Activated naive CD4-positive, alpha-beta T cell treated with anti-CD3 and anti-CD28 coated beads for 36 hours (primary cell): ENCODE measurements at places on chromosomes 12 and 14. TPM values are rescaled to one million over a fixed set of nuclear protein-coding genes. Genes with fewer than 3 reads are reported as not detected.

GRCh38 chr14:34857689-34858449 lies 17.3 kb downstream of the BAZ1A start:
- DNase-seq = no peak

NPAS3 gene
- total RNA-seq = not detected

DNA sequence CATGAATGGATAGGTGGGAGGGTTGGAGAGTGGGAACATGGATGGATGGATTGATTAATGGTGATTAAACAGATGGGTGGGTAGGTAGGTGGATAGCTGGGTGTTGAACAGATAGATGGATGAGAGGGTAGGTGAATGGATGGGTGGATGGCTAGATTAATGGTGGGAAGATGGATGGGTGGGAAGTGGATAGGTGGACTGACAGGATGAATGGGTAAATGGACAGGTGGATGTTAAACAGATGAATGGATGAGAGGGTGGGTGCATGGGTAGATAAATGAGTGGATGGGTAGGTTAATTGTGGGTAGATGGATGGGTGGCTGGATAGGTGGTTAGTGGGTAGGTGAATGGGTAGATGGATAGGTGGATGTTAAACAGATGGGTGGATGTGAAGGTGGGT lies 147.0 kb upstream of the NOS1 start:
- no peak for DNase-seq

GRCh38 chr14:37988472-37988871 lies 219.2 kb upstream of the SSTR1 start:
- no peak for DNase-seq

GRCh38 chr12:19575337-19576243 lies 136.3 kb downstream of the AEBP2 start:
- no peak for DNase-seq

DNA sequence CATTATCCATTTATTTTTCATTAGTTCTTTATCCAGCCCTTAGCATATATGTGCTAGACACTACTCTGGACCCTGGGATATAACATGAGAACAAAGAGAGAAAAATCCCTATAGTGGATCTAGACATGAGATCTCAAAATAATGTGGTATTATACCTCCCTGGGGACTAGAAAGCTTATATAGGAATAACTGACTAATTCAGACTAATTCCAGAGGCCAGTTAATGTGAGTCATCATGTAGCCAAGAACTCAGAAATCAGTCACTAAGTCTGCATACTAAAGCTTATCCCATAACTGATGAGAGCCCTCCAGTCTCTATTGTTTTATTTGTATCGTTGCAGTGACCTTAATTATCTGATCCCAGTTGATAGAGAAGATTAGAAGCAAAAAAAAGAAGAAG lies 267.1 kb upstream of the RGS6 start:
- DNase-seq = no peak

OR6C74 gene
- total RNA-seq = not detected

PTGER2 gene
- 1.2 TPM for total RNA-seq

GRCh38 chr14:95134304-95134933 lies 22.9 kb downstream of the DICER1 start:
- DNase-seq = peak; percentile 18

OTOGL gene
- not detected for total RNA-seq

- DNase-seq = no peak
Measured at GRCh38 chr12:21483531-21483930, 17.9 kb downstream of the RECQL start.

DNA sequence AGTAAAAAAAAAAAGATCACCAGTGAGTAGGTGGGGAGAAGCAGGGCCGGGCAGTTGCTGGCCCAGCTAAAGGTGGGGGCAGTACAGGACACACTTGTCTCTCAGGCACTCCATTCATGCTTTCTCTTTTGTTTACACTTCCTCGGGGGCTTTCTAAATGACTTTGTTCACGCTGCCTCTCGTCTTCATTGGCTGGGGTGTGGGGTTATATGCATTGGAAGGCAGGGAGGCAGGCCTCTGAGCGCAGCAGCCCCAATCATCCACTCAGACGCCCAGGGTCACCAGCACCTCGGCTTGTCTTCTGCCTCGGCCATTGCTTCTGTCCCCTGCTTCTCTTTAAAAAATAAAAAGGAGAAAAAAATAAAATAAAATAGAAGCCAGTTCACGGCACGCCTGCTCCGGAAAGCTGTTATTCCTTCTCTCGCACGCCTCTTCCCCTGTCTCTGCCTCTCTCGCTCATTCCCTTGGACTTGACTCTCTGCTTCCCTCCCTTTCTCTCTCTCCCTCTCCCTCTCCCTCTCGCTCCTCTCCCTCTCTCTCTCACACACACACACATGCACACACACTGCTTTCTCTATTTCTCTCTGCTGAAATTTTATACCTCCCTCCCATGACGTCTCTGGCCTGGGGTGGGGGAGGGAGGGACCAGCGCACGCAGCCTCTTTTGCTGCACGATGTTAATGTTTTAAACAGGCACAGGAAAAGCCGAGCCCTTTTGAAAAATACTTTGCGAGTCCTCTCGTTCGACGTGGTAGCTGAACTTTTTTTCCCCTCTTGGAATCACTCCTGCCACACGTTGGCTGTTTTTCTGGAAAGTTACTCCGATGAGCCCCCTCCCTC lies at the start of gene TGFB3:
Gene TGFB3, minus strand, starts transcription at position 570 of the 840 bp plus-strand sequence. CDS start 1,102 bp downstream, outside the sequence.
- peak; percentile 66 for DNase-seq

DNA sequence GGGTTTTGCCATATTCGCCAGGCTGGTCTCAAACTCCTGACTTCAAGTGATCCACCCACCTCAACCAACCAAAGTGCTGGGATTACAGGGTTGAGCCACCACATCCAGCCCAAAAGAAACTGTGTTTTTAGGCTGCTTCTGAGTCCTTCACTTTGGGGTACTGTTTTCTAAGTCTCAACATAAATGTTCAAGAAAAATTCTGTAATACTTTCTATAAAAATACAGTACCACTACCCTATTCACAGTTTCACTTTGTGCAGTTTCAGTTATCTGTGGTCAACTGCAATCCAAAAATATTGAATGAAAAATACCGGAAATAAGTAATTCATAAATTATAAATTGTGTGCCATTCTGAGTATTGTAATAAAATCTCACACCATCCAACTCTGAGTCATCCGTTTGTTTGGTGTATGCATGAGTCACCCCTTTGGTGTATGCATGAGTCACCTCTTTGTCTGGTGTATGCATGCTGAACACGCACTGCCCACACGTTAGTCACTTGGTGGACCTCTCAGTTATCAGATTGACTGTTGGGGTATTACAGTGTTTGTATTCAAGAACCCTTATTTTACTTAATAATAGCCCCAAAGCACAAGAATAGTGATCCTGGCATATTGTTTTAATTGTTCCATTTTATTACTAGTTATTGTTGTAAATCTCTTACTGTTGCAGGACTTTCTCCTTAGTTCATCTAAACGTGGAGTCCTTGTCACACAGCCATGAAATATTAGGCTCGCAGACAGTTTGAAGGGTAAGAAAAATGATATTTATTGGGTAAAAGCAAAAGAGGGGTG lies 190.2 kb downstream of the FSCB start:
- DNase-seq = peak; percentile 24

- no peak for DNase-seq
Measured at GRCh38 chr12:15837141-15837790, 44.9 kb upstream of the STRAP start.

DNA sequence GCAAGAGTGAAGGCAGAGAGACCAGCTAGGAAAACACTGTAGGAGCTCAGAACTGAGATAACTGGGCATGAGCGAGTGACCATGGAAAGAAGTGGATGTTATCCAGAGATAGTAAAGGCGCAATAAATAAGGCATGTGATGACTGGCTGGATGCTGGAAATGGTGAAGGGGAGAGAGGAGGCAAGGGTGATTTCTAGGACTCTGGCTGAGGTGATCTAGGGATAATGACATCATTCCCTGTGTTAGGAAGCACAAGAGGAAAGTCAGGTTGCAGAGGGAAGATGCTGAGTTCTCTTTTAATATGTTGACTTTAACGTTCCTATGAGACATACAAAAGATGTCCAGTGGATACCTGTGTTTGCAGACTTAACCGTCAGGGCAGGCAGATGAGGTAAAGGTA lies 78.7 kb downstream of the C12orf56 start:
- no peak for DNase-seq

TMEM117 gene
- 2.1 TPM for total RNA-seq

CACNB3 gene
- total RNA-seq = 10.0 TPM

DNA sequence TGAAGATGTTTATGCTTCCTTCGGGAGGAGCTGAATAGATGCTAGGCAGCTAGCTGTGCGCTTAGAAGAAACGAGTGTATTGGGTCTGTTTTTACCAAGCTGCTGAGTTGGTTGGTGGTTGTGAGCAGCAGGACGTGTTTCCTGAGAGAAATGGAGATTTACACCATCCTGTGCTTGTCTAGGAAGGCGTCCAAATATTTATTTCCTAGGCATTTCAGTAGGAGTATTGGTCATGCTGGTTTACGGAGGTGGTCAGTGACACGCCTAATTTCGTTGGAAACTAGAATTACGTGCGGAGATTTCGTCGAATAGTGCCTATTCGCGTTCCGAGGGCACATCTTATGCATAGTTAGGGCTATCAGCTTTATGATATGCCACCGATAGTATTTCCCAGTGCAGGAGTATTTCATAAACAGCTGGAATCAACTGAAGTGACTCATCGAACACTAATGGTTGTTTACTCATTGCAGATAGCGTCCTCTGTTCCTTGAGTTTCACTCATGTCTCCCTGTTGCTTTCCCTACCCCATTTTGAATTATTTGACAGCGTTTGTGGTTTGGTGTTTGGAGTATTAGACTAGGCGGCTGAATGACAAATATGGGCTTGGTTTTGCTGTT lies 780 bp downstream of the TBC1D15 start:
- DNase-seq = peak; percentile 27

- DNase-seq = no peak
Measured at GRCh38 chr12:74794522-74794921, 256.9 kb downstream of the ATXN7L3B start.

DNA sequence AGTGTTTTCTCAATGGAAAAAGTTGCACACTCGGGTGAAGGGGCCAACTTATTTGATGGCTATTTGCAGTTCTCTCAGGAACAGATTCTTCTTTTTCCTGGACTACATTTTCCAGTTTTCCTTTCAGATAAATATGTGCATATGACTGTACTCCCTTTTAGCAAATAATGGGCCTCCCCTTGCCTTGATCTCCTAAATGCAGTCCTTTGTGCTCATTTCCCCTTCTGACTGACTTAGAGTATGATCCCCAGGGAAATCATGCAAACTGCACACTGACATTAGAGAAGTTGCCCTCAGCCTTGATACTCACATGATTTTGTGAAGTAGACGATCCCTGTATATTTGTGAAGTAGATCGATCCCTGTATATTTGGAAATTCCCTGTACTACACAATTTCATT lies 492.9 kb upstream of the NOVA1 start:
- no peak for DNase-seq

DNA sequence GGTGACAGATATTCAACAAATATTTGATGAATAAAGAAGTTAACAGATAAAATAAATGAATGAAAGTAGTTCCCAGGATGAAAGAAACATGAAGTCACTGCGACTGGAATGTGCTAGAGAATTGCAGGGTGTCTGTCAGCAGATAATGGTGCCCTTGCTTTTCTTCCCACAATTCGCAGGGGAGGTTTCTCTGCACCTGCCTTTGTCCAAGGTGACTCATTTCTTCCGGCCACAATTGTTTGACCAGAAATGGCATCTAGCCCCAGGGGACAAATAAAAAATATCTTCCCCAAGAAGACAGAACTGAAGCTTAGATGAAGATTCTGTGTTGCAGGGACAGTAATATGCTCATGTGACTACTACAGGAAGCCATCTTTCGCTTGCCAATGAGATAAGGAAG lies 316.1 kb upstream of the TBX3 start:
- DNase-seq = no peak

- no peak for DNase-seq
Measured at GRCh38 chr12:52035190-52035589, 16.1 kb upstream of the NR4A1 start.

- DNase-seq = no peak
Measured at GRCh38 chr12:79648881-79649280, 41.9 kb downstream of the PAWR start.

GRCh38 chr14:74474376-74474775 lies 18.7 kb downstream of the NPC2 start:
- DNase-seq = no peak

DNA sequence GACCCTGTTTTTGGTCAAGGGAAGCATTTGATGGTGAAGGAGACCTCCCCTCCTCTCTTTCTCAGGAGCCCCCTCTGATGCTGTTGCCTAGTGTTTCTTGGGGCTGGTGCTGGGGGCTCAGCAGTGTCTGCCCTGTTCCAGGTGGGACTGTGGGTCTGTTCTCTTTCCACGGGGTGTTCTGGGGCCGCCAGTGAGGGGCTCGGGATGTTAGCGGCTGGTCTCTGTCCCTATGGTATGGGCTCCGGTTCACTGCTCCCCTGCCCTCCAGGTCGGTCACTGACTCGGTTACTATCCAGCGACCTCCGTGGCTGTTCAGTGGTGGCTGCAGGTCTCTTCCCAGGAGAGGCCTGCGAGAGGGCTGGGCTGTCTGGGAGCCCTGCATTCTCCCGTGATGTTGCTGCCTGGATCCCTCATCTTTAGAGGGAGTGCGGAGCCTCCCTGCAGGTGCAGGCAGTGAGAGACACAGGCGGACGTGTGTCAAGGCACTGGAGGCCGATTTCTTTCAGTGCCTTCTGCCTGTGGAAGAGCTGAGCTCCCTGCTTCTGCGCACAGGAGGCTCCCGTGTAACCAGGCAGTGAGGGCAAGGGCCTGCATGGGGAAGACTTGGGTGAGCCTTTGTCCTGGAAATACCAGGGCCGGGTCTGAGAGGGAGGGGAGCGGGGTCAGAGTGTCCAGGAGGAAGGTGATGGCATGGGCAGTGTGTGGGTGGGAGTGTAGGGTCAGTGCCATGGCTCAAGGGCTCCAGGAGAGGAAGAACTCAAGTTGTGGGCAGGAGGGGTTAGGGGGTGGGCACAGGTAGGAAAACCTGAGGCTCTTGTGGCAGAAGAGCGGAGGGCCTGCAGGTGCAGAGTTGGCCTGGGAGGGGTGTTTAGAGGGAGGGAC lies 362.6 kb downstream of the TMEM121 start:
- DNase-seq = no peak

- DNase-seq = no peak
Measured at GRCh38 chr12:4288296-4289131, 15.0 kb downstream of the CCND2 start.

KRT85 gene
- total RNA-seq = not detected

CD163L1 gene
- total RNA-seq = not detected
